ENCODE measurements at places on chromosomes 2 and 18. TPM values are rescaled to one million over a fixed set of nuclear protein-coding genes. Genes with fewer than 3 reads are reported as not detected.

The COL4A3 gene
- 0.29 TPM for polyA plus RNA-seq

DNA sequence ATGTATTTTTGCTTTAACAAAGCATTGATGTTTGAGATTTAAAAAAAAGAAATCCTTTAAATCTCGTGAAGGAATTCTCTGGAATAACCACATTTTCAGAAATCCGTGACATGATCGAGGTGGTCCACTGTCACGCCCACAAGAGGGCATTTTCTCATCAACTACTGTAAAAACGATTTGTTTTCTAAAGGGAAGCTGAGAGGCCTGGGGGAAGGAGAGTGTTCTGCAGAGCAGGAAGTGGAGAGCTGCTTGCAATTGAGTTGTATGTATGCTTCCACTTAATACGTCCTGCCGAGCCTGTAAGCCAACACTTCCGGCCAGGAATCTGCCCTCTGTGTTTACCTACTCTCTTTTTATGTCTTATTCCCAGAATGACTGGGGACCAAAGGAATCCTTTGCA lies 19.4 kb downstream of the KLHL29 start:
- peak; percentile 57 for DNase-seq

GRCh38 chr18:61687317-61687716 lies 205.5 kb downstream of the RNF152 start:
- DNase-seq: no peak

GRCh38 chr2:67642046-67642382 lies 244.9 kb downstream of the ETAA1 start:
- no peak for DNase-seq

The CLEC4F gene
- not detected for polyA plus RNA-seq

DNA sequence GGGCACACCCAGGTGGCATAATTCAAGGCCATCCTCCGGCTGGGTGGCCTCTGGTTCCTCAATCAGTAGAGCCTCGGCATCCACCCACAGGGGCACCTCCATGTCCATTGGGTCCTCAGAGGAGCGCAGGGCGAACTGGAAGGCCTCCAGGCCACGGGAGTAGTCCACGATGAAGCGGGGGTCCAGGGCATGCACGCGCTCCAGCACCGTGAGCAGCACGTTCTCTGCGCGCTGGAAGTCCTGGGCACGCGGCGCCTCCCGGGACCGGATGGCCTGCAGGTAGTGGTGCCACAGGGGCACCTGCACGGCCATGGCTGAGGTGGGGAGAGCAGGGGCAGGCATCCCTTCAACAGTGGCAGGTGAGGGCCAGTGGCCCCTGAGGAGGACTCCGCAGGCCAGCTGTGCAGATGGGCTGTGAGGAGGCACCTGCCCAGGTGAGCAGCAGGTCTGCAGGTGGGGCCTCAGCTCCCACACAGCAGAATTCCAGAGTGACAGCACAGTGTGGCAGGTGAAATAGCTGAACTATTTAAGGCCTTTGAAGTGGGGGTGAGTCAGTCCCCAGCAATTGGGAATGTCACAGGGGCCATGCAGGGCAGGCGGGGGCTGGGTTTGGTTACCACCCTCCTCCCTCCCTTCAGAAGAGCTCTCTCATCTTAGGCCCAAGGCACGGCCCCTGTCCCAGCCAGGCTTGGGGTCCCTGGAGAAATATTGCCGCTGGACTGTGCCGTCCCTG lies at the start of gene MAB21L4:
Gene MAB21L4 (minus strand): TSS at position 501 of the 733 bp plus-strand sequence. CDS start 159 bp downstream, at position 342.
- DNase-seq: no peak

GRCh38 chr2:62577994-62578781 lies 72.2 kb upstream of the TMEM17 start:
- DNase-seq: peak; percentile 61

GRCh38 chr2:181122601-181123000 lies 142.2 kb downstream of the UBE2E3 start:
- DNase-seq: no peak

DNA sequence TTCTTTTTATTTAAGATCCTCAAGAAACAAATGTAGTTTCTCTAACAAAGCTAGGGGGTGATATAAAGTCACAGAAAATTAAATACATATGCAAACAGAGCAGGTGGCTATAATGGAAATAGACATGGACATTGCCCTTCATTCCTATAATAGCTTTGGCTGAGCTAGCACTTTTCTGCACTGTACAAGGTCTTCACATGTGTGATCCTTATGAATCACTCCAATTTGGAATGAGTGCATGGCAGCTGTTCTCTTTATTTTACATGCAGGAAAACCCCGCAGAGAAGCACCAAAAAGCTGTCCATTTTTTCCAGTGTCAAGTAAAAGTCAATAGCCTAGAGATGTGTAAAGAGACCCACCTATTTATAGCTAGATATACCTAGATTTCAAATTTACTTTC lies 747.4 kb upstream of the SLC8A1 start:
- no peak for DNase-seq

The CAPN14 gene
- polyA plus RNA-seq: not detected

The RPRM gene
- polyA plus RNA-seq: 0.75 TPM

The RGPD4 gene
- not detected for polyA plus RNA-seq

GRCh38 chr2:62287899-62288880 lies 92.3 kb downstream of the B3GNT2 start:
- peak; percentile 54 for DNase-seq

GRCh38 chr18:40019797-40020392 lies 1935.1 kb upstream of the PIK3C3 start:
- DNase-seq: peak; percentile 8

GRCh38 chr2:101442667-101443061 lies 32.2 kb downstream of the RFX8 start:
- DNase-seq: no peak

- DNase-seq: no peak
Observed at GRCh38 chr2:239935789-239936758, 89.1 kb downstream of the NDUFA10 start.

DNA sequence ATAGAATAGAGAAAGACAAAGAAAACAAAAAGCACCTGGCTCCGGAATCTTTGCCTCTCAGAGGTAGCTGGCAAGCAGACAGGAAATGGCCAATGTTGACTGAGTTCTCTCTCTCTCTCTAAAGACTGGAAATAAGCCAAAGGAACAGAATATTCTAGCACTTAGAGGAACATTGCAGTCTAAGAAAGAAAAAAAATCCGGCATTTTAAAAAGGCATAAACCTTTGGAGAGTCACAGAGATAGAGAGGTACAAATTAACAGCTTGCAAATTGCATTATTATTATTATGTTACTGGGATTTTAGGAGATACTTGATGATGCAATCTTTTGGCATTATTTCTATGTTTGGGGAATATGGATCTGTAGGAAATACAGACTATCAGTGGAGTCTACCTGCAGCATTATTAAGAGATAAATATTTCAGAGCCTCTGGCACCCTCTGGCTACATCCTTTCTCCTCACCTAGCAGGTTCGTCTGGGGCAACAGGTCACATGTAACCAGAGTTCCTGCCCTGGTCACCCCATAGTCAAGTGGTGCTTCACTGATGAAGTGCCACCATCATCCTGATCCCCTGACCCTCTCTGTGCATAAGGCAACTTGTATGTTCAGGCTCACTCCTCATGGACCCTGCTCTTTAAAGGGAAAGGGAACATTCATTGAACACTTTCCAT lies 318.9 kb upstream of the ACVR2A start:
- DNase-seq: peak; percentile 7

Measured in cardiac muscle cell (in vitro differentiated cells and primary cell).